ENCODE measurements at places on chromosomes 12 and 14.

DNA sequence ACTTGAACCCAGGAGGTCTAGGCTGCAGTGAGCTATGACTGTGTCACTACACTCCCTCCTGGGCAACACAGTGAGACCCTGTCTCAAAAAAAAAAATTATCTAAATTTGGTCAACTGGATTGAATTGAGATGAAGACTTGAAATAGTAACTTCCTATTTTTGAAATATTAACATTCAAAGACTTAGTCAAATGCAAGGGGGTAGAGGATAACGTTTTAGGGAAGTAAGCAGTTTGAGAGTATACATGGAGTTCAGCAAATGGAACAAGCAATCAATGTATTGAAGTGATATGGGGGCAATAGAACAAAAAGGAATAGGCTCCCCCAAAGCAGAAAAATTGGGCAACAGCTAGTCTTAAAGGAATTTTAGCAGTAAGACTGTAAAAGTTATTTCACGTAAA, 4.6 kb upstream of the MFAP5 start:
- DNase-seq: no peak

DNA sequence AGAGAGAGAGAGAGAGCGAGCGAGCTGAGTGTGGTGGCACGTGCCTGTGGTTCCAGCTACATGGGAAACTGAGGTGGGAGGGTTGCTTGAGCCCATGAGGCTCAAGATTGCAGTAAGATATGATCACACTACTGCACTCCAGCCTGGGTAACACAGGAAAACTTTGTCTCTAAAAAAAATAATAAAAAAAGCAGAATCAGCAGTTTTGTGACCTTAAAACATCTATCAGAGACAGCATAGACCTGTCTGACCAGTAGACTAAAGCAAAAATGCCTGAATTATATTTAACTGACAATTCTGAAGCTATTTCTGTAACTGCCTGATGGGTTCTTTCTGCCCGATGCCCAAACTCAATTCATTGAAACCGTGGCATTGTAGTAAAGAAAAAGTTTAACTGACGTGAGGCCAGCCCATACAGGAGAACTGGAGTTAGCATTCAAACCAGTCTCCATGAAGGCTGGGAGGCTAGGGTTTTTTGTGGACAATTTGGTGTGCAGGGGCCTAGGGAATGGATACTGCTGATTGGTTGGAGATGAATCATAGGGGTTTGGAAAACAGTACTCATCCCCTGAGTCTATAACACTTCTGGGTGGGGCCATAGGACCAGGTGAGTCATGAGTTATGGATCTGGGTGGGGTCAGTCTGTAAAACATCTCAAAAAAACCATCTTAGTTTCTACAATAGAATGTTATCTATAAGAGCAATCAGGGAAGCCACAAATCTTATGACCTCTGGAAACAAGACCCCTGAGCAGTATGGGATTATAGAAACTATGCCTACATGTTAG, 8.0 kb upstream of the RASSF8 start:
- DNase-seq: no peak

DNA sequence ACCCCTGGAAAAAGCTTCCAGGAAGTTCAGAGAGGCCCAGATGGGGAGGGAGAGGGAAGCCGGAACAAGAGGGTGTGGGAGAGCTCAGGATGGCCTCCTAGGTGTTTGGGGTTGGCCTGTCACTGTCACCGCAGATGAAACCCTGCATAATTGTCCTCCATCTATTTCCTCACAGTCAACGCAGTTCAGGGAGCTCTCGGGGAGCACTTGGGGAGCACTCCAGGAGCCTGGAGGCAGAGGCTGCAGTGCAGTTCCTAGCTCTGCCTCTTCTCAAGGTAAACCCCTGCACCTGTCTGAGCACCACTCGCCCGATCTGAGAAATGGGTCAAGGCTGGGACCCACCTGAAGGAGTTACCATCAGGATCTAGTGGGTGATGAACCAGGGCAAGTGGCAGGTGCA, 194.6 kb upstream of the LHX5 start:
- no peak for DNase-seq

GRCh38 chr12:88931598-88931997, 351.3 kb upstream of the KITLG start:
- no peak for DNase-seq

DNA sequence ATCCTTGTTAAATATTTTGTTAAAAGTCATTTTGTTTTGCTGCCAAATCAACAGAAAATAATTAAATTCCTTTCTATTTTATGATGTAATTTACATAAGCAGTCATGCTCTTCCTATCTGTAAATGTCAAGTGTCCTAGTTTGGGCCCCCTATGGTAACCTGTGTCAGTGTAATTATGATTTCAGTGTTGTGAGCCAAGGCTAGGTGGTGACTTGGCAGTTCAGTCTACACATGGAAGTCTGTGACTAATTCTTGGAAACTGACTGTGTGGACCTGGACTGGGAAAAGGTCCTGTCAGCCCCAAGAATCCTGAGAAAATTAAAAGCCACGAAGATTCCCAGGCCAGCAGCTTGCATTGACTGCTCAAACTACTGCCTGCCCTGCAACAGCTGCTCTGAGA, 371.0 kb downstream of the FUT8 start:
- DNase-seq: no peak

- no peak for DNase-seq
Measured at GRCh38 chr14:51869411-51870100, 9.1 kb downstream of the GNG2 start.

DNA sequence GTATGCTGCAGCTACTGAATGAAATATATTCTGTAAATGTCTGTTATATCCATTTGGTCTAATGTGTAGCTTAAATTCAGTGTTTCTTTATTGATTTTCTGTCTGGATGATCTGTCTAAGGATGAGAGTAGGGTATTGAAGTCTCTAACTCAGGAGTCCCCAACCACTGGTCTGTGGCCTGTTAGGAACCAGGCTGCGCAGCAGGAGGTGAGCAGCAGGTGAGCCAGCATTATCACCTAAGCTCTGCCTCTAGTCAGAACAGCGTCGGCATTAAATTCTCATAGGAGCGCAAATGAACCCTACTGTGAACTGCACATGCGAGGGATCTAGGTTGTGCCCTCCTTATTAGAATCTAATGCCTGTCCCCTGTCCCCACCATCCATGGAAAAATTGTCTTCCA, 329.7 kb upstream of the RGS6 start:
- DNase-seq: no peak

DNA sequence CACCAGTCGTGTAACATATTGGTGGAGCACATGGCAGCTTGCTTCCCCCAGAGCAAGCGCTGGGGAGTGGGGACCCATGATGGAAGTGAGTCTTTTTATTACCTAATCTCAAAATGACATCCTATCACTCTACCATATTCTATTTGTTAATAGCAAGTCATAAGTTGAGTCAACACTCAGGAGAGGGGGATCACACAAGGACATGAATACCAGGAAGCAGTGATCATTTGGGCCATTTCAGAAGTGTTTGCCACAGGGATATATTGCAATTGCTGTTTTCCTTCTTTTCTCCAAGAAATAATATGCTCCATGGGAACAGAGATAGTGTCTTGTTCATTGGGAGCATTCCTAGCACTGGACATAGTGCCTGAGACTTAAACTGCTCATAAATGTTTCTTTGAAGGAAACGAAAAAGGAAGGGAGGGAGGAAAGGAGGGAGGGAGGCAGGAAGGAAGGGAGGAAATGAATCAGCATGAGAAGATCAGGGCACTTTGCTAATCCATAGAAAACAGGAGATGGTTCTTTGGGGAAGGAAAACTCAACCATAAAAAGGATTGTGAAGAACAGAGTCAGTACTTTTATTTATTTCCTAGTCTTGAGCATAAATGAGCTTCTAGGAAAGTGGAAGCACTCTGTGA, 39.2 kb upstream of the EEA1 start:
- DNase-seq: no peak

DNA sequence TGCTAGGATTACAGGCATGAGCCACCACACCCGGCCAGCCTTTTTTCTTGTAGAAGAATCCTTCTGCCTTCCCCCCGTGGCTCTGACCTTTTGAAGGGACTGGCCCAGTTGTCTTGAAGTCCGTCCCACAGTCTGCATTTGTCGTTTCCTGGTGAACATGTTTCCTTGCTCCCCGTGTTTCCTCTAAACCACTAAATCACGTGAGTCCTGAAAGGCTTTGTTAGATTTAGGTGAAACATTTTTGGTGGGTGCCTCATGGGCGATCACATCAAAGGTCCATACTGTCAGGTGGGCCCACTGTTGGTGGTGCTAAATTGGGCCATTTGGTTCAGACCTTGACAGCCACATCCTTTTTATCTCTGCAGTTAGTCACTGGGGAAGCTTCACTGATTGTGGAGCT, 26.3 kb downstream of the MLXIP start:
- no peak for DNase-seq

- DNase-seq: no peak
Measured at GRCh38 chr14:38171197-38171596, 36.5 kb upstream of the SSTR1 start.

GRCh38 chr12:122062832-122063693, 15.5 kb upstream of the MLXIP start:
- no peak for DNase-seq

DNA sequence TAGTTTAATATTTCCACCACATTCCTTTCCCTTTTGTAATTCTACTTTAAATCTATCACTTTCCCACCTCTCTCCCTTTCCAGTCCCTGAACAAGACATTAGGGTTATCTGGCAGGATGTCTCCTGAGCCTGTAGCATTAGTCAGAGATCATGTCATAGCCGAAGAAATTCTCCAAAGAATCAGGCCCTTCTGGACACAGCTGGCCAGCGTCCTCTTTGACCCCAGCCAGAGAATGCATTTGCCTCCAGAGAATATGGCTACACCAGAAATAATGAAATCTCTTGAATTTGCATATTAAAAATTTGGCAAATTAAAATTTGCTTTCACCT, 56.7 kb downstream of the NTF3 start:
- no peak for DNase-seq

- no peak for DNase-seq
Measured at GRCh38 chr14:36052681-36053080, 123.8 kb downstream of the PTCSC3 start.

- DNase-seq: no peak
Measured at GRCh38 chr14:100445436-100446088, 122.4 kb downstream of the SLC25A47 start.

GRCh38 chr12:34396006-34396860, 373.9 kb downstream of the ALG10 start:
- DNase-seq: no peak

DNA sequence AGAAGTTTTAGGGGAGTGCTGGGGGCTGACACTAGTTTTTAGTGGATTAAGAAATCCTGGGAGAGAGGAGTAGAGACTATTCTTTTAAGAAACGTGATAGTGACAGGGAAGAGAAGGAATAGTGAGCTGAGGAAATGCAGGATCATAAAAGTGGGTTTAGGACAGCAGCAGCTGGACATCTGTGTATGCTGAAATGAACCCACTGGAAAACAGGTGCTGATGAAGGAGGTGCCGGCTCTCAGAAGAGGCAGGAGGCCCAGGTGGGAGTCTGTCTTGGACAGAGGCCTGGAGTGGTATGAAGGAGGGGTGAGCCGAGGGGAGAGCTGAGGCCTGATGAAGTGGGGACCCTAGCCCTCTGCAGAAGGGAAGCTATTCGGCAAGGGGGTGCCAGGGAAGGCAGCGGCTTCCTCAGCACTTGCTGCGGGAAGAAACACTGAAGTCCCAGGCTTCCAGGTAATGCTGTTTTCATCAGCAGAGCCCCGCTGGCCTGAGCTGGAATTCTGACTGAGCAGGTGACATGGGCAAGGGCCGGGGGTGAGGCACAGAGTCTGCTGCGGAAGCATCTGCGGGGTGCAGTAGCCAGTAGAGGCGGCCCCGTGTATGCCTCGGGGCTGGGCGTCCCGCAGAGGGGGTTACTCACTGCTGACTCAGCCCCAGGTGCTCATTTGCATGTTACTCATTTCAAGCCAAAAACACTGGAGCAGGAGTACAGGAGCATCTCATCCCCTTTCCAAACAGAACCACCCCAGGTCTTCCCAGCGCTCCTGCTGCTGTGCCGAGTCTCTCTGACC, 89.7 kb downstream of the TMCC3 start:
- DNase-seq: peak; percentile 63

DNA sequence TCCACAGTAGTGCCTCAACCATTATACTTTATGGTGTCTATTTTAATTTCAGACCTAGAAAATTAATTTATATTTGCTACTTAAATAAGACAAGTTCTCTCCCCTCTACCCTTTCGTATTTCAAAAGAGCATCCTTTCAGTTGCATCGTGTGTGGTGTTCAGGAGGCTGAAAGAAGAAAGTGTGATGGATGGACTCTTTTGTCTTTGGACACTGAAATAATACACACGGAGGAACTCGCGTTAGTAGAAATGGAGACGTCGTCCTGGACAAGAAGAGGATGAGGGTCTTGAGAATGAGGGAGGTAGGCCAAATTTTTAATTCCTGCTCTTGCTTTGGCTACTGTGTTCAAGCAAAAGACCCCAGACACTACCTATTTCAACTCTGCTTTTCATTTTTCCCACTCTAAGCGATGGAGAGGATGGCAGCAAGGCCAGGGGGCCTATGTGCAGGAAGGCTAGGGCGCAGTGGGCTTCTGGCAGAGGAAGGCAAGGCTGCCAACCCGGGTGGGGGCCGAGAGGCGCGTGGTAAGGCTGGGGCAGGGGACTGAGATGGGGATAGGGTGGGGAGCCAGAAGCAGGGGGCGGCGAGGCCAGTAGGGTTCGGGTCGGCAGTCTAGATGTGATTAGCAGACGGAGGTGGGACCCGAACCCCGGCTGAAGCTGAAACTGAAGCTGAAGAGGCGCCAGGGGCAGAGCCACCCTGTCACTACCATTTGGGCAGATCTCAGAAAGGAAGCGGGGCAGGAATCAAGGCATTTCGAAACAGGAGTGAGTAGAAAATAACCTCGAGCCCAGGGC, 722 bp downstream of the TMED8 start:
- peak; percentile 10 for DNase-seq

DNA sequence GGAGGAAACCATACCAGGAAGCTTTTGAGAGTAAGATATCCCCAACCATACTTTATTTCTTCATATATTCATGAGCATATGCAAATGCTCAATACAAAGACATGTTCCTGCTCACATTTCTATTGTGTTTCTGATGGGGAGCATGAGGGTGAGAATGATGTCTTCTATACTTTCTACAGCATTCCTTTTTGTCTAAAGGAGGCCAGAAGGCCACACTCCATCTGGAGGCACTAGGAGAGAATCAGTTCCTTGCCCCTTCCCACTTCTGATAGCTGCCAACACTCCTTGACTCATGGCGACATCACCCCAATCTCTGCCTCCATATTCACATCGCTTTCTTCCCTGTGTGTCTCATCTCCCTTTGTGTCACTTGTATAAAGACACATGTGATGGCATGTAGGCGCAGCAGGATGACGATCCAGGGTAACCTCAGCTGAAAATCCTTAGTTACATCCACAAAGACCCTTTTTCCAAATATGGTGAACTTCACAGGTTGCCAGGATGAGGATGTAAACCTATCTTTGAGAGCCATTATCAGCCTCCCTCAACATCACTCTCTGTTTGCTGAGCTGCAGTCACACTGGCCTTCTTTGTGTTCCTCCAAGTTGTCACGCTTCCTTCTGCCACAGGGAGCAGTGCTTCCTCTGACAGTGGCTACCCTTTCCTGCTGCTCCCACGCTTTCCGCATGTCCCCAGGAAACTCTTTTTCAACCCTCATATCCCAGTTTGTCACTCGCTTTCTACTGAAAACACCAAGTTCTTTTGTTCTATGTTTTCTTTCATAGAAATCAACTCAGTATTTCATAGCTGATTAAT, 96.9 kb downstream of the STXBP6 start:
- peak; percentile 43 for DNase-seq

All from substantia nigra (tissue), 51 donors.